Left colon (tissue), 2 donors: ENCODE measurements at places on chromosomes 3 and 15. TPM values are rescaled to one million over a fixed set of nuclear protein-coding genes. Genes with fewer than 3 reads are reported as not detected.

Gene TNNC1
- total RNA-seq: 0.64 TPM

Gene TIMP4
- 3.8 TPM for total RNA-seq

Gene WHAMM
- 11.3 TPM for total RNA-seq

Gene LRRC28
- 24.8 TPM for total RNA-seq
